ENCODE measurements at places on chromosomes 6 and 20. TPM values are rescaled to one million over a fixed set of nuclear protein-coding genes. Genes with fewer than 3 reads are reported as not detected.

The SLC22A16 gene
- polyA plus RNA-seq = 0.29 TPM

The ADTRP gene
- polyA plus RNA-seq = 0.71 TPM

The GPR6 gene
- not detected for polyA plus RNA-seq

The FAM209B gene
- not detected for polyA plus RNA-seq

The LY6G5B gene
- 5.8 TPM for polyA plus RNA-seq

The TMEM244 gene
- polyA plus RNA-seq = not detected

The OTOR gene
- polyA plus RNA-seq = 0.13 TPM

The ANKRD66 gene
- 0.79 TPM for polyA plus RNA-seq

The WFDC5 gene
- polyA plus RNA-seq = 0.32 TPM

The DNAAF9 gene
- 16.6 TPM for polyA plus RNA-seq

The CLIC5 gene
- 13.2 TPM for polyA plus RNA-seq

The RIPPLY2 gene
- not detected for polyA plus RNA-seq

The SAPCD1 gene
- polyA plus RNA-seq = 2.8 TPM

The SNX21 gene
- polyA plus RNA-seq = 21.8 TPM

The MRAP2 gene
- 24.9 TPM for polyA plus RNA-seq

The STMN3 gene
- polyA plus RNA-seq = 18.4 TPM

The NT5E gene
- polyA plus RNA-seq = 25.5 TPM

The C4A gene
- 6.6 TPM for polyA plus RNA-seq

The GLP1R gene
- not detected for polyA plus RNA-seq

The CST5 gene
- not detected for polyA plus RNA-seq

The BNIP5 gene
- 0.29 TPM for polyA plus RNA-seq

The SLC52A3 gene
- 0.49 TPM for polyA plus RNA-seq

The ZSCAN31 gene
- 8.5 TPM for polyA plus RNA-seq

The TPD52L2 gene
- 79.3 TPM for polyA plus RNA-seq

The BPI gene
- 2.7 TPM for polyA plus RNA-seq
